H9 (cell line): ENCODE measurements at places on chromosomes 6 and 20. TPM values are rescaled to one million over a fixed set of nuclear protein-coding genes. Genes with fewer than 3 reads are reported as not detected.
A peak's percentile ranks its signal among the peaks of the same experiment; 100 is the strongest.

- peak; percentile 83 for DNase-seq
Measured at GRCh38 chr6:7673063-7673536, 52.8 kb upstream of the BMP6 start.

DNA sequence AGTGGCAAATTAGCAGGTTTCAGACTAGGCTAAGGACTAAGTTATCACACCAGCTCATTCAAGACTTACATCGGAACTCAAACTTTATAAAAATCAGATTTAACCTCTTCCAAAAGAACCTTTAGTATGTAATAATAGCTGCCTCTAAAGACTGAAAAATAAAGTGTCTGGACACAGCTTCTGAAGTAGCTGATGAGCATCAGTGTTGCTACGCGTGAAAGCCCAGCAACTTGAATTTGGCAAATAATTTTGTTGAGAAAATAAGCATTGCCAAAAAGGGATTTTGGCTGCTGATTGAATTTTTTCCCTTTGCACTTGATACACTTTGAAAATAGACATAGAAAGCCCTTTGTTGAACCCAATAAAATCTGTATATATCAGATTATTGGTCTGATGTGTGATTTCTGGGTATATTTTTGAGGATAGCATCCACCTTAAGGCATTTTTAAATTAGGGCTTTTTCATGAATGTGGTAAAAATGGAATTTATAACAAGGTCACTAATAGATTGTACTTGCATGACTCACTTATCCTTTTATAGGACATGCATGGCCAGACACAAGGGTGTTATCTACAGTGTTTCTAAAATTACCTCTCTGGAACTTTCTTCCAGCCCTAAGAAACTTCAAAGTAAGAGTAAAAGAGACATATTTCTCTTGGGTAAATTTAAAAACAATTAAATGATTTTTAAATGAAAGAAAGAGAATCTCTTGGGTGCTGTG is 350.4 kb downstream of the TENT5A start:
- DNase-seq, result no peak

GRCh38 chr6:116113386-116113785 is 12.5 kb downstream of the COL10A1 start:
- DNase-seq, result no peak

Gene MAN1A1
- total RNA-seq, result 1.6 and 1.9 TPM in 2 replicates

Gene FAM83C
- total RNA-seq, result not detected in 2 replicates

Gene NKX2-4
- total RNA-seq, result 0.13 and 0.15 TPM in 2 replicates
